Lower lobe of right lung (tissue), 2 donors: ENCODE measurements at places on chromosomes 12 and 14.

- DNase-seq: no peak
Observed at GRCh38 chr12:56122637-56123036, 4.6 kb downstream of the ZC3H10 start.

DNA sequence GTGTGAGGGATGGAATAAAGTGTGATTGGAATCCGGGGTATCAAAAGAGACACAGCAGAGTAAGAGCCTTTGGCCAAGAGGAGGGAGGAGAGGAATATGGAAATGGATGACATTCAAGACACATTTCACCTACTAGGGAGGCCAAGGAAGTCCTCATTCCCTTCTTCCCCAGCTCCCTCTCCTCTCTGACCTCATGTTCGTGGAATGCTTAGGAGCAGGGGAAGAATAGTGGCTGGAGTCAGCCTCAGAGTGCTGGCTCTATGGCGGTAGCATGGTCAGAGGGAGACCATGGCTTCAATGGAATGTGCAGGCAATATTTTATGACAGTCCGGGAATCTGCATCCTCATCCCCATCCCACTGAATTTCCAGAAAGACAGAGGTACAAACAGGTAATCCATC is 196.6 kb downstream of the EGLN3 start:
- no peak for DNase-seq

- DNase-seq: no peak
Observed at GRCh38 chr14:100629098-100629497, 41.9 kb upstream of the BEGAIN start.

DNA sequence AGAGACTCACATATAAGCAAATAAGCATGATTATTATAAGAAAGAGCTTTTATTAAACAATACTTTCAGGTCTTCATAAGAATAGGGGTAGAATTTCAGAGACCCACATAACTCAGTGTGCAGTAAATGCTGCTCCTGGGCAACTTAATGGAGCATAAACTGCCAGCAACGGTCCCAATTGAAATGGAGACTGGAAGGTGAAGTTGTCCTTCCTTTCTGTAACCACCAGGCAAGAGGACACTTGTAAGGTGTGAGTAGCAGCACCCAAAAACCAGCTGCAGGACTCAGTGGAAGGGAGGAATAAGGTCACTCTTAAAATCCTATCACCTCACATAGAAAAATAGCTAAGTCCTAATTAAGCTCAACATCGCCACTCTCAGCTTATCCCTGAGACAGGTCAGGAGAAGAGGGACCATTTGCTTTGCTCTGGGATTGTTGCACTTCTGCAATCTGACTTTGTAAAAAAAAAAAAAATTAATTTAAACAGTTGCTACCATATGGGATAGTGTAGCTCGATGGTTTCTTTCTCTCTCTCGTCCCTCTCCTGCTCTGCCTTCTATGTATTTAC is 22.7 kb upstream of the LTA4H start:
- DNase-seq: no peak

GRCh38 chr12:113065126-113066007 is 8.8 kb downstream of the DTX1 start:
- DNase-seq: no peak

- DNase-seq: no peak
Observed at GRCh38 chr12:128444598-128444997, 177.6 kb downstream of the TMEM132C start.

DNA sequence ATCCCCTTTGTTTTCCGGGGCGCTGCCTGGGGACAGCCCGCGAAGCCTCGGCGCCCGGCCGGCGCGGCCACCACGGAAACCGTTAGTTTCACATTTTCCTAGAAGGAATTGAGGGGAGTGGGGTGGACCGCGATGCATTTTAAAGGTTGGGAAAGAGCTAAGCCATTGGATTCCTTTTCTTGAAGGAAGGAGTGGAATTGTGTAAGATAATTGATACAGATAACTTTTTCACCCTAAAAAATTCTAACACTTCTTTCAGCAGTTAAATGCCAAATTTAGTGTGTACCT is 137.1 kb downstream of the MON2 start:
- no peak for DNase-seq

DNA sequence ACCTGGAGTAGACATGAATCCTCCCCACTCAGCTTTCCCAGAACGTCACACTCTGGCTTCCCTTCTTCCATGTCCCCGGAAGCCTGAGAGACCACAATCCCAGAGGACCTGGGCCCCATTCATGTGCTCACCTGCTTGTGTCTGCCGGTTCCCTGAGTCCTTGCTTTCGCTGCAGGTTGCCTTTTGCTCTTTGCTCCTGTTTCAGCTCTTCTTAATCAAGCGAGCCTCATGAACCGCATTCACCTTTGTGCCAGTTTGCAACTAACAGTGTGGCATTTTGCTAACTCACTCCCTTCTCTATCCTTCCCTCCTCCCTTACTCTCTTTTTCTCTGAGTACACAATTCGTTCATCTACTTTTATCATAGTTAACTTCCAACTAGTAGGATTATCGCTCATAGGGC is 23.1 kb downstream of the ENTPD5 start:
- no peak for DNase-seq

- no peak for DNase-seq
Observed at GRCh38 chr12:52789637-52790426, 6.1 kb downstream of the KRT3 start.

DNA sequence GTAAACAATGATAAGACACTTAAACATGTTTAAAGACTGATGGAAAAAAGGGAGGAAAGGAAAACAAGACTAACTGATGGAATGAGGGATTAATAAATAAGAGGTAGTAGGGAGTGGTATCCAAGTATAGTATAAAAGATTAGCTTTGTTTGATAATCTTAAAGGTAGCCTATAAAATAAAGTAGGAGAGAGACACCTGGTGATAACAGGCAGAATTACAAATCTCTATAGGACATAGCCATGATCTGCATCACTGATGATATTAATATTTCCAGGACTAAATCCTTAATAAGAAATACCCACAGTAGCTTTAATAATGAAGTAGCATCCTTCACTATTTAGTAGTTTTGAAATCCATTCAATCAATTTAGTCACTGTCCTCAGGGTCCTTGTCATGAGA is 30.4 kb downstream of the DLGAP5 start:
- DNase-seq: no peak

- DNase-seq: no peak
Observed at GRCh38 chr14:100754020-100754419, 27.3 kb downstream of the DLK1 start.

DNA sequence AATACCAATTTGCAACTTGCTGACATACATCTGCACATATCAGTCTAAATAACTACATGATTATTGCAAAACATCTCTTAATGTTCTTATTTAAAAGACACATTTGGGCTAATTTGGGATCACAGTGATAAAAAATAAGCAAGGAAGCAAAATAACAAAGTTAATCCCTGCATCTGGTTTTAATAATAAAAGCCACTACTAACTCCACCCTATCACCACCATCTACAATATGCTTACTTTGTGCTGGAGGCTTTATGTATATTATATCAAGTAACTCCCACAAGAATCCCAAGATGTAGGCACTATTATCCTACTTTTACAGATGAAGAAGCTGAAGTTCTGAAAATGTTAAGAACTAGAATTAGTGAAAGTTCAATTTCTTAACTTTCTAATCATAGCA is 45.7 kb downstream of the TAOK3 start:
- no peak for DNase-seq

- DNase-seq: no peak
Observed at GRCh38 chr14:26286081-26286912, 311.5 kb downstream of the NOVA1 start.

DNA sequence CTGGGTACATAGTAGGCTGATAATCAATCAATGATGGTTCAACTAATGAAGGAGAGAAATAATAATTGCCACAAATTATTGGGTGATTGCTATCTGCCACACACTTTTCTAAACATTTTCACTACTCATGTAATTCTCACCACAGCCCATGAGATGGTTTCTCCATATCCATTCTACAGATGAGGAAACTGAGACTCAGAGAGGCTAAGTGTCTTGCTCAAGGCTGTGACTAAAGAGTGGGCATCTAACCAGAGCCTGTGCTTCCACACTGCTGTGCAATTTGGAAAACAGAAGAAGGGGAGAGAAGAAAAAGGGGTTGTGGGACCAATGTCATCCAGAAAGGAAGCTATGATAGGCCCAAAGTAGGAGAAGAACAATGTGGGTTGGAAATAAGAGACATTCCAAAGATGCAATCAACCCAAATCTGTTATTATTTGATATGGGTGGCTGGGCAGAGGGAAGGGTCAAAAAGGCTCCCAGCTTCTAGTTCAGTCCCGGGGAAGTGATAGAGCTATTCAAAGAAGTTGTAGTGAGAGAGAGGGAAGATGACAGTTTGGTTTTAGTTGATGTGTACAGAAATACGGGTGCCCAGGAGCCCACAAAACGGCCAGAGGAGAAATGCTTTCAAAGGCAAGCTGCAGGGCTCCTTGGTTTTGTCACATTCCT is 483 bp upstream of the NR1H4 start:
- no peak for DNase-seq

- no peak for DNase-seq
Observed at GRCh38 chr12:113874999-113875561, 91.0 kb downstream of the RBM19 start.

- no peak for DNase-seq
Observed at GRCh38 chr12:38153737-38154061, 162.9 kb upstream of the ALG10B start.

GRCh38 chr14:30655124-30655523 is 33.0 kb downstream of the SCFD1 start:
- no peak for DNase-seq

- no peak for DNase-seq
Observed at GRCh38 chr12:104353012-104353981, 49.8 kb downstream of the EID3 start.

DNA sequence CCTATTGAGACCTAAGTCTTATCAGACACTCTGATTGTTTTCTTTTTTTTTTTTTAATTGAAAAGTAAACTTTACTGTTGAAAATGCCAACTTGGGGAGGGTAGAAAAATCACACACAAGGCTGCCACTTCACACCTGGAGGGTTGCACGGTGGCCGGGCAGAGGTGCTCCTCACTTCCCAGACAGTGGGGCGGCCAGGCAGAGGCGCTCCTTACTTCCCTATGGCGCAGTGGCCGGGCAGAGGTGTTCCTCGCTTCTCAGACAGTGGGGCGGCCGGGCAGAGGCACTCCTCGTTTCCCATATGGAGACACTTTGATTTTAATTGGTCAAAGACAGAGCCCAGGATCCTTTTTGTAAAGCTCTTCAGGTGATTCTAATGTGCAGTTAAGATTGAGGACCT is 399.3 kb downstream of the TMTC2 start:
- no peak for DNase-seq

- peak; percentile 67 for DNase-seq
Observed at GRCh38 chr12:52945389-52946232, 3.3 kb upstream of the KRT18 start.

DNA sequence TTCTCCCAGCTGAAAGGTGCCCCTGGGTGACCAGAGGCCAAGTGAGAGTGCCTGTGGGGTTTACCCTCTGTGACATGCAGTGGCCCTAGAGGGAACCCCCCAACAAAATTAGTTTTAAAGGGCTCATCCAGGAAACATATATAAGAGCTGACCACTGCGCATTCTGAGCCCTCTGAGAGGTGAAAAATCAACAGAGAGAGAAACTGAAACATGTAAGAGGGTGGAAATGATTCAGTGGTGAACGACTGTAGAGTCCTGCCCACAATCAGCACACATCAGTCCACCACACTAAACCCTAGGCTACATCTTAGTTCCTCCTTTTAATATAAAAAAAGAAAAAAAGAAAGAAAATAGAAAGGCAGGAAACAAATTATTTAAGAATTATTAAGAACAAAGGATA is 21.0 kb upstream of the ACSM4 start:
- no peak for DNase-seq

GRCh38 chr12:51687177-51687576 is 96.1 kb downstream of the SCN8A start:
- DNase-seq: no peak

- no peak for DNase-seq
Observed at GRCh38 chr12:103965255-103965589, 450 bp upstream of the TDG start.

DNA sequence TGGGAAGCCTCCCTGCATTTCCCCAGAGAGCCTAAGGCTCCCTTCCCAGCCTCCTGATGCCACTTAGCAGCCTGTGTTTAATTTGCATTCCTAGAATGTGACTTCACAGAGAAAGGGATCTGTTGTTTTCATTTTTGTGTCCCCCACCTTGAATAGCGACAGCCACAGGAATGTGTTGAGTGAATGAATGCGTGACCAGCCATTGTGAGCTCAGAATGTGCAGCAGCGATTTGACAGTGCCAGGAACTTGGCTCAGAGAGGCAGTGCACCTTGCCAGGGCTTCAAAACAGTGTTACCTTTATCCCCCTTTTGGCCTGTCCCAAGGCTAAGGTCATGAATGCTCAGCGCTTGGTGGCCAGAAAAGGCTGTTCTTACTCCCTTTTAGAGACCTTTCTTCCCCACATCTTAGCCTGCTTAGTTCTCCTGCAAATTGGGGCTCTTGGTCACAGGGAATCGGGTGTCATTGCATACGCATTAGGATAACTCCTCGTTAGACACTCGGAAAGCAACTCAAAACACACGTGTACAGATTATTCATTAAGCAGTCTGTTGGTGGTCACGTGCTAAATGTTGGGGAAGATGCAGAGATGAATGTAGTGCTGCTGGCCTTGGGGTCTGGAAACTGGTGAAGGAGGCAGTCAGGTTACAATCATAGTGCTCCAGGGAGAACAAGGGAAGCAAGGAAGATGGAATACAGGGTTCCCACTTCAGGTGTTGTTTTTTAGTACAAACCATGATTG is 9.8 kb downstream of the NTF3 start:
- DNase-seq: no peak

- no peak for DNase-seq
Observed at GRCh38 chr12:1553987-1554982, 40.1 kb downstream of the FBXL14 start.

GRCh38 chr12:128266541-128267130 is 334 bp upstream of the TMEM132C start:
- DNase-seq: no peak

- DNase-seq: no peak
Observed at GRCh38 chr12:77070800-77071449, 5.6 kb upstream of the E2F7 start.

- peak; percentile 76 for DNase-seq
Observed at GRCh38 chr14:69574263-69574953, at the start of gene CCDC177. Gene CCDC177 (minus strand): TSS chr14:69574871. CDS start chr14:69573622, 1,249 bp downstream.

DNA sequence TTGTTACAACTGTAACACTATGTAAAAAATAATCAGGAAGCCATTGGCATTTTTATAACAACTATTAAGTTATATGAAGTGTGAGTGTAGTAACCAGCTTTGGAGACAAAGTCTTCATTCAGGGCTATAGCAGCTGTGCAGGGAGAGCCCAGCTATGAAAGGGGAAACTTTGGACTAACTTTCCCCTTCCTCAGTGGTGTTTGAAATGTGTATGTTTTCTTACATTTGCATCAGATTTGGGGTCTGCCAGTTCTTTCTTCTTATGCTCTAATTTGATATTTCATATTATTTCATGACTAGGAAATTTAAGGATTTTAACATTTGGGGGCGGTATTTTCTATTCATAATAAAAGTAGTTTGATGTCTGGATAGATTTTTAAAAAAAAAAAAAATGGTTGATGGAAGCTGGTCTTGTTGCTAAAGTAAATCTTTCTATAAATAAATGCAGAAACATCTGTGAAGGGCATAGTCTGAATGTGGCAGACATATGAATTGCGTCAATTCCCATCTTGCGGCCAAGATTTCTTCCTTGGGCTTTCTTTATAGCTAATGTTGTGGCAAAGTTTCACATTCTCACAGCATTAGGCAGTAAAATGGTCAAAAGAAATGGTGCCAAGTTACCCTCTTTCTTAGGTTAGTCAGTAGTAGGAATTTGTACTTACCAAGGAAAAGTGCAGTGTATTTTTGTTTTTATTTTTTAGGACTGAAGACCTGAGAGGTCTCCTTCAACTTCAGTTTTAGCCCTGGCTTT is 35.6 kb downstream of the RASSF8 start:
- no peak for DNase-seq

GRCh38 chr12:6284273-6284672 is 26.2 kb upstream of the PLEKHG6 start:
- DNase-seq: peak; percentile 44
